ENCODE measurements at places on chromosomes 4 and X. TPM values are rescaled to one million over a fixed set of nuclear protein-coding genes. Genes with fewer than 3 reads are reported as not detected.
A peak's percentile ranks its signal among the peaks of the same experiment; 100 is the strongest.

GATA1 gene
- polyA plus RNA-seq = 0.72 TPM

ADH7 gene
- polyA plus RNA-seq = not detected

MTNR1A gene
- polyA plus RNA-seq = not detected

ADRA2C gene
- polyA plus RNA-seq = 3.4 TPM

CSN1S1 gene
- polyA plus RNA-seq = not detected

METAP1 gene
- 28.2 TPM for polyA plus RNA-seq

HSD17B13 gene
- polyA plus RNA-seq = not detected

DNA sequence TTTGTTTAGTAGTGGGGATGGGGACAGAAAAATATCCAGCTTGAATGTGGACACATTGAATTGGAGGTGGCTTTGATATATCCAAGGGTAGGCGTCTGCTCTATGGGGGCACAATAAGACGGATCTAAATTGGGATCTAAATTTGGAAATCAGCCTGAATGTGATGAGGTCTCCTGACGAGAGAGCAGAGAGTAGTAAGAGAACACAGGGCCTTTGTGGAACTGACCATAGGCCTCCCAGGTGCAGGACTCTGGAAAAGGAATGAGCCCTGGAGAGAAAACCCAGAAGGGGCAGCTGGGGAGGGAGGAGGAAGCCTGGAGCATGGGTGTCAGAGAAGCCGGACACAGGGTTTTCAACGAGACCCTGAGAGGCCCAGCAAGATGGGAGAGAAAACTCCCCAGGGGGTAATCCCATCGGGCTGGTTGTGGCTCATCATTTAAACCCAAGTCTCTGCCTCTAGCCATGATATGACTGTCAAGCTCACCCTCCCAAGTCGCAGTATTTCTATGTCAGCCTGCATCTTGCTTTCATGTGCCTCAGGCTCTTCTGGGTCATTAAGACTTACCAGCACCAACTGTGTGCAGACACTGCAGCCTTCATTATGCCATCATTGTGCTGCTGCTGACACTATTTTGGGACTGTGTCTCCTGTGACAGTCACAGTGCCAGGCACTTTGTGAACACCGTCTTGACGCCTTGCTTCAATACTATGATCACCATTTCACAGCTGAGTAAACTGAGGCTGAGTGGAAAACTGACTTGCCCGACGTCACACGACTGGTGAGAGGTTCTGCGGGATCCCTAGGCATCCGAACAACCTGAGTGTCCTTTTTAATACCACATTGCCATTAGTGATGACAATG, 57.1 kb downstream of the ANAPC4 start:
- DNase-seq = no peak

DNA sequence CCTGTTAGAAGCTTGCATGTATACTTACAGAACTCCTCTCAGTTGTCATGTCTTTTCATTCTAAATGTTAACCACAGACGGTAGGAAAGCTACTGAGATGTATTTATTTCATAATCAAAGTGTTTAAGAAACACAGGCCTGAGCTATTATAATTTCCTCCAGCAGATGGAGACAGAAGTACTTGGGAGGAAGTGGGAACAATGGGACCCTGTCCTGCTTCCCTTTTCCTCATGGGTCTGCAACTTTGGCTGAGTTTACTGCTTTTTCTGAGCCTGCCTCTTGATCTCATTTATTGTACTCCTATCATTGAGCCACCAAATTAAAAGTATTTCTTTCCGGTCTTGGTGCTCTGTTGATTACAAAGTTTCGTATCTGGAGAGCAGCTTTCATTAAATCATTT, 67.7 kb upstream of the SPANXN2 start:
- no peak for DNase-seq

DNA sequence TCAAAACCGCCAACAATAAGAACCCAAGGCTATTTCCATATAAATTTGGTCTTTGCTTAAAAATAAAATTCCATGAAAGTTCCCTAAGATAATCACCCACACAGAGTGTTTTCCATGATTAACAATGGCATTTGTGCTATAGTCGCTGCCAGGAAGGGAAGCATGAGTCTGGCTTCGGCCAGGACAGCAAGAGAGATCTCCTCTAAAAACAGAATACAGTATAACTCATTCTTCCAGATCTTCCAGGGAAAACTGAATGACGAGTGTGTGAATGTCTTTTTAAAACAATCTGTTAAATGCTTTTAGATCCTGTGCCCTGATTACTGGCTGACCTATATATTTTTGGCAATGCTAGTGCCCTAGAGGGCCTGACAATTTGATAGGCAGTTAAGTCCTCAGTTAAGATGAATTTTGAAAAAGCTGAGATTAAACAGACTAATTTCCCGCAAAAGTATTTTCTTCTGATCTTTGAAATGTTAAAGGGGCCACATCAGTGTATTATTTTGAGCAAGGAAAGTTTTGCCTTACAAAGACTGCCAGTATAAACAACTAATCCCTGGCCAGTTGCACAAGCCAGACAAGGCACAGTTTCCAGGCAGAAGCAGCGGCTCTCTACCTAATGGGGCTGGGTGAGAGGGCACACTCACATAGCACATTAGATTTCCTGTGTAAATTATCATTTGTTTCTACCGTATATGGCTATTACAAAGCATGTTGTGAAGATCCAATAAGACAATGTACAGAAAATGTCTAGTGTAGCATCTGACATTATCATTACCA, 127.3 kb downstream of the DCHS2 start:
- peak; percentile 19 for DNase-seq

GRCh38 chr4:184433258-184433892, 41.0 kb downstream of the IRF2 start:
- DNase-seq = no peak

GRCh38 chrX:1386338-1387127, 5.4 kb downstream of the SLC25A6 start:
- no peak for DNase-seq

DNA sequence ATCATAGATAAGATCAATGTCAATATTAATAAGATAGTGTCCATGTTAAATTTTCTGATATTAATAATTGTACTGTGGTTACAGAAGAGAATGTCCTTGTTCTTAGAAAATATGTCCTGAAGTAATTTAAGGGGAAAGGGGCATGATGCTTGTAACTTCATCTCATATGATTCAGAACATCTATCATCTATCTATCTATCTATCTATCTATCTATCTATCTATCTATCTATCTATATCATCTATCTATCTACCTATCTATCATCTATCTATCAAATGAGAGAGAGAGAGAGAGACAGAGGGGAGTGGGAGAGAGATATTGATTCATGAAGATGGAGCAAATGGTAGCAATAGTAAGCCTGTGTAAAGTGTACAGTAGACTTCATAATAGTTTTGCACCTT, 124.8 kb upstream of the FAT1 start:
- no peak for DNase-seq

- no peak for DNase-seq
These were observed 7.7 kb upstream of the STK32B start for GRCh38 chr4:5043579-5043978.

DNA sequence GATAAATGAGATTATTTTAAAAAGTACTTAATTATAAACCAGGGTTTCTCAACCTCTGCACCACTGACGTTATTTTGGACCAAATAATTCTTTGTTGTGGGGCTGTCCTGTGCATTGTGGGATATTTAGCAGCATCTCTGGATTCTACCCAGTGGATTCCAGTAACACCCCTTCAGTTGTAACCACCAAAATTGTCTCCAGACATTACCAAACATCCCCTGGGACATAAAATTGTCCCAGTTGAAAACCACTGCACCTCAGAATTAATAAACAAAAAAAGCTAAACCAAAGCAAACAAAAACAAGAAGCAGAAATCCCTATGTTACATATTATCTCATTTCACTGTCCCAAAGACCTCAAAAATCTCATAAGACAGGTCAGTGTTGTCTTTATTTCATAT, 54.2 kb upstream of the GIMD1 start:
- DNase-seq = no peak

GRCh38 chr4:103105558-103106356, 6.1 kb upstream of the BDH2 start:
- no peak for DNase-seq

GRCh38 chrX:70434914-70435586, 9.6 kb upstream of the DLG3 start:
- no peak for DNase-seq

DNA sequence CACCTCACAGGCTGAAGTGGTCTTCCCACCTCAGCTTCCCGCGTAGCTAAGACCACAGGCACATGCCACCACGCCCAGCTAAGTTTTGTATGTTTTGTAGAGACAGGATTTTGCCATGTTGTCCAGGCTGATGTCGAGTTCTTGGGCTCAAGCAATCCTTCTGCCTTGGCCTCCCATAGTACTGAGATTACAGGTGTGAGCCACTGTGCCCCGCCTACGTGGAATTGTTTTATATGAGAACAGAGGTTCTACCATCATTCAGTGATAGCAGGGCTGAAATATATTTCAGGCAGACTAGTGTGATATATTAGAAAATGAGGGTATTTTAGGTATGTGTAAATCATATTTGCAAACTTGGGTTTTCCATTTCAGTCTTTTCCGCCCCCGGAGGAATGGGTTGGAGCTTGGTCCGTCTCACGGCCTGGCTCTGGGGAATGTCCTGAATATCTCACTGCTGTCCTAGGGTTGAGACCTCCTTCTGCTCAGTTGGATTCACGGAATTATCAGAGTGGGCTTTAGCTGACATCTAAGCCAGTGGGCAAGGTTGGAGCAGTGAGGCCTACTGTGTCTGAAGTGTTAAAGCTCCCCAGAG, 19.9 kb downstream of the NSD2 start:
- DNase-seq = no peak

DNA sequence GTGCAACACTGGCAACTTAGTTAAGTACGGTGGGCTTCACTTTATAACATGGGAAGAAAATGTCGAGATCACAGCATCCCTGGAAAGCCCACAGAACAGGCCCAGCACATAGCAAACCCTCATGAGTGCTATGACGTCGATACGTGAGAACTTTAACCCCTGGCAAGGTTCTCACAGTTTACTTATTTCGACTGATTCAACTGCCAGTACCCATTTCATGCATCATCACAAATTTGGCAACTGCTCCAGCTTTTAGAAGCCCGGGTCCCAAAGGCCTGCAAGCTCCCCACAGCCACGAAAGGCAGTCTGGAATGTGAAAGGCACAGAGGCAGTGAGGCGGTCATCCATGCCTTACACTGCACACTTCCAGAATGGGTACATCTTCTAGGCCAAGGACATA, 41.2 kb downstream of the RELL1 start:
- no peak for DNase-seq

DNA sequence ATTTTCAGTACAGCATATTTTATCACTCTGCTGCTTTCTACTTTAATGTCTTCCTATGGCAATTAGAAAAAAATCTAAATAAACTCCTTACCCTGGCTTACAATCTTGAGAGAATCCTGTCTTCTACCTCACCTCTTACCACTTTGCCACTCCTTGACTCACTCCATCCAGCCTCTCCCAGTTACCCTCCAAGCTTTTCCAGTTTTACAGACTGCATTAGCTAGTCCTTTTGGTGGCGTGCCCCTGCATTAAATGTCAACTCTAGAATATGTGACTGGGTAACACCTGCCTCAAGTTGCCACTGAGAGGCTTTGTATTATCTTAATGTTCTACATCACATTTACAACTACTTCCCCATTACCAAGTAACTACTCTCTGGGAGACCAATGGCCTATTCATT, 7.5 kb upstream of the CDKL2 start:
- no peak for DNase-seq

GRCh38 chr4:108979759-108980158, 216.9 kb upstream of the ETNPPL start:
- DNase-seq = no peak

DNA sequence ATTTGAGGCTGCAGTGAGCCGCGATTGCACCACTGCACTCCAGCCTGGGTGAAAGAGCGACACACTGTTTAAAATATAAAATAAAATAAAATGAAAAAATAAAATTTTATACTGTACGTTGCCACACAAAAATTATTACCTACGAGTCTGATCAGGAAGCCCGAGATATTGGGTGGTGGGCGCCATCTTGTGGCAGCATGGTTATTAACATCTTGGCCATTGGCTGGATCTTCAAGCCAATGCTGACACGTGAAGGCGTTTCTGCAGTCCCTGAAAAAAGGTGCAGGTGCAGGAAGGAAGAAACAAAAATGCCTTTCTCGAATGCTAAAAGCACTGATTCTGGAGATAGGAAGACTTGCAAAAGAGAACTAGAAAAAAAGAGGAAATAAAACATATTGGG, 4.9 kb upstream of the TLR8 start:
- peak; percentile 35 for DNase-seq

- DNase-seq = no peak
These were observed 114.6 kb downstream of the ARHGAP10 start for GRCh38 chr4:147846318-147847155.

GRCh38 chrX:141278306-141278705, 36.0 kb upstream of the SPANXC start:
- no peak for DNase-seq

GRCh38 chr4:62145276-62145675, 945.1 kb downstream of the ADGRL3 start:
- DNase-seq = no peak

DNA sequence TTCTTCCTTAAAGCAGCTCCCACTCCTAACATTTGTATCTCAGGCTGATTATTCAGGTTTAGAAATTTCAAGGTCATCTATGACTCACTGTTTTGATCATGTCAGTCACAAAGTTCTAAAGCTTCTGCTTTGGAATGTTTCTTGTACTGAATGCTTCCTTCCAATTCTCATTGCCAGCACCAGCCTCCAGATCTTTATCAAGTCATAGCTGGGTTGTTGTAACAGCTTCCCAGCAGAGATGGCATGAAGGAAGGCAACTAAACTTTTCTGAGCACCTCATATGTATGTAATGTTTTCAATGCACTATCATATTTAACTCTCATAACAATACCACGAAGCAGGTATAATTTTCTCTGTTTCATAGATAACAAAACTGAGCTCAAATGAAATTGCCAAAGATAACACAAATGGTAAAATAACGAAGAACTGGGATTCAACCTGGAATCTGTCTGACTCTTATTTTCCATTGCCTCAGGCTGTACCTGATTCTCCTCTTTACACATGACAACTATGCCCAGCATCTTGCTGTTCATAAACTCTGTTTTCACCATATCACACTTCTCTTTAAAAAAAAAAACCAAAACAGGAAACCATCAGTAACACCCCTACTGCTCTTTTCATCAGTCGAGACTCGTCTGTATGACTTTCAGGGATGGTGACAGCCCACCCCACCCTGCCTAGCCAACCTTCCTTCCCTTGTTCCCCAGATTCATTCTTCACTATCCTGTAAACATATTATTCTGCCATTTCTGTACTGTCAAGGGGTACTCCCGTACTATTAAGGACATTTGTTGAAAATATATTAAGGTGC, 13.4 kb downstream of the TRPC3 start:
- no peak for DNase-seq

DNA sequence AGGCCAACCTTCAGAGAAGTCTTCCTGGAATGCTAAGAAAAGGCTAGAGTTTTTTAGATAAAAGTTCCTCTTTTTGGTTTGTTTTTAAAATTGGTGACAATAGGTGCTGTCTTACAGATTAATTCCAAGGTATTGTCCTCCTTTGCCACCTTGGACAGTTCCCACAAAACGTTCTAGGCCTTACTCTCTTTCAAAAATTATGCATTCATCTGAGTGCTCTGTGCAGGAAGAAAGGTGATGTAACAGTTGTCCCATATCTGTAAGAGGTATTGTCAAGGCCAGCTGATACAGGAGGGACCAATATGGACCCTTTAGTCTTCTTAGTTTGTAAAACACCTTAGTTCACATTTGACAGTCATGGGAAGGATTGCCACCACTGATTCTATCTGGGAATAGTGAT, 15.9 kb upstream of the CXCL5 start:
- DNase-seq = no peak
